ENCODE measurements at places on chromosomes 12 and 14. TPM values are rescaled to one million over a fixed set of nuclear protein-coding genes. Genes with fewer than 3 reads are reported as not detected.

DNA sequence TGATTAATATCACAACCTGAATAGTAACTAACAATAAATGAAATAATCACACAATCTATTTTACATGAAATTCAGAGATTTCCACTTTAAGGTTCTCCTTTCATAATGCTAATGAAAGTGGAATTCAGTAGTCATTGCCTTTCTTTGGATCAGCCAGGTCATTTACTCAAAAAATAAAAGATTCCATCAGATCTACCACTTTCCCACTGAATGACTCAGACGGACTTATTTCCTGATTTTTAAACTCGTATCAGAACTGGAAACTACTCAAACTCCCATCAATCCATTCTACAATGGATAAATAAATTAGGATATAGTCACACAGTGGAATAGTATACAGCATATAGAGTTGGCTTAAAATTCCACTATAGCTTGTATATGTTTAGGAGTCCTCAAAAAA lies 237.1 kb downstream of the MED13L start:
- ATAC-seq, result no peak
- no peak overlapping the region for H3K27ac ChIP-seq
- H3K4me3 ChIP-seq, result no peak overlapping the region
- H3K36me3 ChIP-seq, result no peaks in the 10 kb centered on the region
- H3K27me3 ChIP-seq, result no peaks in the 10 kb centered on the region
- peaks cover 23% of the 10 kb centered on the region for H3K4me1 ChIP-seq

- H3K4me3 ChIP-seq, result no peak overlapping the region
- H3K27ac ChIP-seq, result no peak overlapping the region
- H3K4me1 ChIP-seq, result no peaks in the 10 kb centered on the region
- H3K36me3 ChIP-seq, result no peaks in the 10 kb centered on the region
- peak; percentile 61 for ATAC-seq
Observed at GRCh38 chr14:21036751-21037150, 2.1 kb upstream of the RNASE13 start.

- peaks cover 3% of the 10 kb centered on the region for H3K27me3 ChIP-seq
- H3K4me1 ChIP-seq, result no peaks in the 10 kb centered on the region
- H3K36me3 ChIP-seq, result no peaks in the 10 kb centered on the region
- no peak overlapping the region for H3K4me3 ChIP-seq
- no peak overlapping the region for H3K27ac ChIP-seq
Observed at GRCh38 chr12:103677341-103677740, 90.3 kb downstream of the STAB2 start.

DNA sequence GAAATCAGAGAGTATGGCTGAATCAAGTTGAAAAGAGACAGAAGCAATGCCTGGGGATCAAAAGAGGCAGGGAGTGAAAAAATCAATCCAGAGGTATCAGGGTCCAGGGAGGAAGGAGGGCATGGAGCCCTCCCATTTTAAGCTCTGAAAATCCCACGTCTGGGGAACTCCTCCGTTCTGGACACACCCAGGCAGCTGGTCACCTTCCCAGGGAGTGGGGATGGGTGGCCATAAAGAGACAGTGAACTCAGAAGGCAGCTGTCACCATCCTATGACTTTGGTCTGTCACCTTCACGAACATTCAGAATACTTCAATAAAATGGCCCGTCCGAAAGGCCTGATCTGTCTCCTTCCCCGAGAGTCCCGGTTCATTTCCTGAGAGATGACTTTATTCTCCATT lies 71.6 kb downstream of the MAP1LC3B2 start:
- no peak overlapping the region for H3K27ac ChIP-seq
- peaks cover 44% of the 10 kb centered on the region for H3K27me3 ChIP-seq
- H3K4me3 ChIP-seq, result no peak overlapping the region
- H3K36me3 ChIP-seq, result no peaks in the 10 kb centered on the region
- no peaks in the 10 kb centered on the region for H3K4me1 ChIP-seq
- no peak for ATAC-seq

DNA sequence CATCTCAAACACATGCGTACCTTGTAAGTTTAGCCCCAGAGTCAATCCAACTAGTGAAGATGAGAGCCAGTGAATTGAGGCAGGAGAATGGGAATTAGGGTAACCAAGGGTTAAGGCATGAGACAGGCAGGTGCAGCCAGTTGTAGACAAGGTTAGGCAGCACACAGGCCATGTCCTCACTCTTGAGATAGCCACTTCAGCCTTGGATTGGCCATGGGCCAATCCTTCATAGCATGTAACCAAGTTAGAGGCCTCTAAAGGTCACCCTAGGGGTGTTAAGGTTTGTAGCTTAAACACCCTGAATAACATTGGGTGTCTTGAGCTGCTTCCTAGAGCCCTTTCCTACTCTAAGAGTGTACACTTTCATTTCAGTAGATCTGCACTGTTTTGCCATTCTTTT lies 208.2 kb upstream of the RBM19 start:
- H3K4me3 ChIP-seq, result no peak overlapping the region
- no peak overlapping the region for H3K27ac ChIP-seq
- no peaks in the 10 kb centered on the region for H3K27me3 ChIP-seq
- H3K4me1 ChIP-seq, result no peaks in the 10 kb centered on the region
- ATAC-seq, result no peak

GRCh38 chr14:94115631-94116030 lies 5.1 kb downstream of the IFI27 start:
- no peak overlapping the region for H3K4me3 ChIP-seq
- no peak overlapping the region for H3K27ac ChIP-seq
- H3K36me3 ChIP-seq, result no peaks in the 10 kb centered on the region
- H3K27me3 ChIP-seq, result peaks cover 17% of the 10 kb centered on the region

The KRT82 gene
- not detected for total RNA-seq

- H3K27me3 ChIP-seq, result peaks cover 17% of the 10 kb centered on the region
- H3K27ac ChIP-seq, result no peak overlapping the region
- H3K4me3 ChIP-seq, result no peak overlapping the region
Observed at GRCh38 chr14:24351517-24351916, 11.7 kb upstream of the RIPK3 start.

DNA sequence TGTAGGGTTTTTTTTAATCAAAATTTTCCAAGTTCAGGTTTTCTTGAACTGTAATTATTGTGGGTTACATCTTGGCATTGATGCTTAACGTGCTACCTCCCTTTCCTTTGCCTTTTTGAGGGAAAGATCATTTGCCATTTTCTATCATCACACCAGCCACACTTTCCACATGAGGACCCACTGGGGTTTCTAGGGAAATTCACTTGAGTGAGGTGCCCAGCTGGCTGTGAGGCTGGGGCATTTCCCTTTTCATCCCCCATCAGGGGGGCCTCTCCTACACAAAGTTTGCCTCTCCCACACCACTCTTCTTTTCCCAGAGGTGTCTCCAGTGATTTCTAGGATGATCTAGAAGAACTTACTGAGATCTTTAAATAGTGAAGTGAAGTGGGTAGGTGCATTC lies 335.7 kb downstream of the BMP4 start:
- H3K36me3 ChIP-seq, result no peaks in the 10 kb centered on the region
- no peaks in the 10 kb centered on the region for H3K4me1 ChIP-seq
- H3K27me3 ChIP-seq, result no peaks in the 10 kb centered on the region
- H3K4me3 ChIP-seq, result no peak overlapping the region

The DBX2 gene
- not detected for total RNA-seq

The ARMH4 gene
- not detected for total RNA-seq

- H3K27me3 ChIP-seq, result no peaks in the 10 kb centered on the region
- H3K4me3 ChIP-seq, result no peak overlapping the region
- H3K27ac ChIP-seq, result no peak overlapping the region
Observed at GRCh38 chr14:50855558-50855957, 16.3 kb upstream of the ABHD12B start.

DNA sequence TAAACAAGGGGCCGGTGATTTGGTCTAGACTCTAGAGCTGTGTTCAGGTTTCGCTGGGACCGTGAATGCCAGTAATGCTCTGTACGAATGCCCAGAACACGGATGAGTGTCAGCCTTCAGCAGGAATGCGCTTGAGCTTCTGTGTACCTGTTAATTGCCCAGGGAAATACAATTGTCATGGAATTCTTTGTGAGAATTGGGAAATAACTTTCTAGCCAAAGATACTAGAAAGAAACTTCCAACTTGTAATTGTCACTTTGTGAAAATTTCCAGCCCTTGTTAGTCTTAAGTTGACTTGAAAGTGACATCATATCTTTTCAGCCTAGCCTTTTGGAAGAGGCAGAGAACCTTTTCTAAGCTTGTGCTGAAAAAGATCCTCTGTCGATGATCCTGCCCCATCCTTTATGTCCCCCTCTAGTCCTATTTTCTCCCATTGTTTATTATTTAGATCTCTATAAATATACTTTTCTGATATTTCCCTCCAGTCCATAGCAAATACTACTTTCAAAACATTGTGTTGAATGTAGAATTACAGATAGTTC lies 2.7 kb downstream of the CHST11 start:
- H3K27ac ChIP-seq, result peak overlapping the region; percentile 92
- peaks cover 32% of the 10 kb centered on the region for H3K4me1 ChIP-seq
- peaks cover 26% of the 10 kb centered on the region for H3K36me3 ChIP-seq
- no peaks in the 10 kb centered on the region for H3K27me3 ChIP-seq

The CDC42BPB gene
- total RNA-seq, result 7.3 TPM

DNA sequence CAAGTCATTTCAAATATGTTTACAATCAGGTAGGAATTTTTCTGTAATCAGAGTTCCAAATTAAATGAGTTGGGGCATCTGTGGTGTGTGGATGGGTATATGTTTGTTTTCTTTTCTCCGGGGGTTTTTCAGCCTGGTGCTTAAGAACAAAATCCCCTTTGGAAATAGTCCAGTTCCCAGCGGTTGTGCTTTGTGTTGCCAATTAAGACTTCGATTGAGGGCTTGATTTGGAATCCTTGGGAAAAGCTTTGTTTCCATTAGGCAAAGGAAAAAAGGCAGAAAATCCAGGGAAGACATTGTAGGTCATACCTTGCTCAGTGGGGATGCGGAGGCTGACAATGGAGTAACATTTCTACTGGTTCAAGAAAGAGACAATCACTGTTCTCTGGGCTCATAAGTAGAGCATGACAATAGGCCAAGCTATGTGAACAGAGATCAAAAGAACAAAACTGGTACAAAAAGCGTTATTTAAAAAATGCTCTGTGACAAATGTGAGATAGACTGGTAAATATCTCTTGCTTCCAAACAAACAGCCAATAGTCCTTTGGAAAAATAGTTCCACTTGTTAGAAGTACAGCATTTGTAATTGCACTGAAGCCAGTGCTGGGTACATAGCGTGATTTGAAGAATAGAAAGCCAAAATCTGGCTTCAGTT lies 79.7 kb downstream of the EML1 start:
- H3K4me1 ChIP-seq, result no peaks in the 10 kb centered on the region
- no peak overlapping the region for H3K27ac ChIP-seq
- peaks cover 52% of the 10 kb centered on the region for H3K27me3 ChIP-seq
- no peaks in the 10 kb centered on the region for H3K36me3 ChIP-seq
- no peak overlapping the region for H3K4me3 ChIP-seq

- no peak overlapping the region for H3K4me3 ChIP-seq
- no peak for ATAC-seq
- H3K36me3 ChIP-seq, result peaks cover 14% of the 10 kb centered on the region
Observed at GRCh38 chr14:49594347-49595091, 4.2 kb upstream of the LRR1 start.

The FIGNL2 gene
- 0.53 TPM for total RNA-seq

GRCh38 chr12:56084958-56085543 lies 5.1 kb downstream of the ERBB3 start:
- peaks cover 4% of the 10 kb centered on the region for H3K27me3 ChIP-seq
- no peak overlapping the region for H3K4me3 ChIP-seq
- no peak overlapping the region for H3K27ac ChIP-seq
- ATAC-seq, result peak; percentile 66

DNA sequence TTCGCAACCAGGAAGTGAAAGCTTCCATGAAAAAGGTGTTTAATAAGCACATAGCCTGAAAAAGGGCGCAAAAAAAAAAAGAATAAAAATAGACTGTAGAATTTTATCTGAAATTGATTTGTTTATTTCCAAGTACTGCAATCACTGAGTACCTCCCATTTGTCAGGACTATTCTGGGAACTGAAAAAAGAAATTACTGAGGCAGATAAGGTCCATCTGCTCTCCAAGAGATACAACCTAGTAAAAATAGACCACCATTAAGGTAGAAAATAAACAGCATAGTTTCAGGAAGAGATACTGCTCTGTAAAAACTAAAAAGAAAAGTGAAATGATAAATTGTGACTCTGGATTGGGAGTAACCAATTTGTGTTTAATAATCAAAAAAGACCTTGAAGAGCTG lies 24.7 kb downstream of the OR4N2 start:
- no peak overlapping the region for H3K27ac ChIP-seq
- ATAC-seq, result no peak
- H3K36me3 ChIP-seq, result no peaks in the 10 kb centered on the region

Measured in activated T-helper 17 cell treated with anti-CD3 and anti-CD28 coated beads, Interleukin-2, amount 50 U/mL, for 72 hours (primary cell).